ENCODE measurements at places on chromosomes 7 and 10.
A peak's percentile ranks its signal among the peaks of the same experiment; 100 is the strongest.

DNA sequence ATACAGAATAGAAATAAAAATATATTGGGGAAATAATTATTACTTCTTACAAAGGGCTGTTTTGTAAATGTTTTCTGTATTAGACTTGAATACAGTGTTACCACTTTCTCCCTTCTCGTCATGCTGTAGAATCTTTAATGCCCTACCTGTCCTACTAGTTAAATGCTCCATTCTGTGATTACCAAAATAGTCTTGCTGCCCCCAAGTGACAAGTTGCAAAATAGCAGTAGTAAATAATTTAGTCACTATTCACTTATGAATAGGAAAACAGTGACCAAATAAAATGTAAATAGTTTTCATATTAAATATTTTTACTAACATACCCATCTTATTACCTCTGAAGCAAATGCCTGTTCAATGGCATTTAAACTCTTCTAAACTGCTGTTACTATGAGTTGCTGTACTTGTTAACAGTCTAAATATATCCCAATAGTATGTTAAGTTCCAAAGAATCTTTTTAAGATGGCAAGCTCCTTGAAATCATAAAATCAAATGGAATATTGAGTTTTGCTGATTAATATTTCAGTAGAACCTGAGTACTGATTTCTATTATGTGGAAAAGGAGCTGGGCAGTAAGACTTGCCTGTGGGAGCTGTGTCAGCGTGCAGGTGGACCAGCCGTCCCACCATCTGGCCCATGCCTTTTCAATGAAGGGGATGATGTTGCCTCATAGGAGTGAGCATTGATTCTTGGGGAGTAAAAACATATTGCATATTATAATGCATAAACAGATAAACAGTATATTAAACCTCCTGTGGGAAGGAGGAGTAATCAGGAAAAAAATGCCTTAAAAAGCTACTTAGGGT lies 18.1 kb upstream of the OIT3 start:
- DNase-seq: peak; percentile 39

- DNase-seq: no peak
Observed at GRCh38 chr7:19715499-19715898, 6.7 kb upstream of the POLR1F start.

DNA sequence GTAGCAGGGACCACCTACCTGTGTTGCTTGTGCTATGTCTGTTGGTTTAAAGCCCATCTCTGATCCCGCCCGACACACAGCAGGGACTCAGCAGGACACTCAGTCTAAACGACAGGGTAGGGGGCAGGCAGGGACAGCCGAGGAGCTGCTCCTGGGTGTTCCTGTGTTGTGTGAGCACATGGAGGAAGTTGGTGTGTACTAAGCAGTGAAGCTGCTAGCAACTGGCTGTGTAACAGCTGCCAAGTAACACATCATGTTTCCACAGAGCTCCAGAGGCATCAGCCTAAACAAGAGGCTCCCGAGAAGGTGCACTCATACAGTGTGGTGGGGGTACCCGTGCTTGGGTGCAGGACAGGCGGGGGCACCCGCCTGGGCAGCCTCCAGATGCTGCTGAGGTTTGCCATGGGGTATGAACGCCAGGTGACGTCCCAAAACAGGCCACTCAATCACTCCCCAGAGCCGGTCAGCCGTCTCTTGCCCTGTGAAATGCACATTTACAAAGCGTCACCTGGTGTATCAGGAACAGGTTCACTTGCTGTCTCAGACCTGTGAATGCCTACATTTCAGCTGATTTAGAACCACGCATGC lies 59.6 kb downstream of the PTPRN2 start:
- DNase-seq: no peak

GRCh38 chr7:112293416-112293815 lies 86.9 kb downstream of the ZNF277 start:
- DNase-seq: no peak

GRCh38 chr7:116574025-116574822 lies 49.4 kb downstream of the CAV1 start:
- no peak for DNase-seq

Measured in activated CD4-positive, alpha-beta T cell treated with anti-CD3 and anti-CD28 coated beads, Interleukin-2, Interleukin-4, amounts not matched to agents 100 ng/mL and 50 ng/mL, durations not matched to agents 16 hours and 8 hours (primary cell).